ENCODE measurements at places on chromosomes 13 and 19.

DNA sequence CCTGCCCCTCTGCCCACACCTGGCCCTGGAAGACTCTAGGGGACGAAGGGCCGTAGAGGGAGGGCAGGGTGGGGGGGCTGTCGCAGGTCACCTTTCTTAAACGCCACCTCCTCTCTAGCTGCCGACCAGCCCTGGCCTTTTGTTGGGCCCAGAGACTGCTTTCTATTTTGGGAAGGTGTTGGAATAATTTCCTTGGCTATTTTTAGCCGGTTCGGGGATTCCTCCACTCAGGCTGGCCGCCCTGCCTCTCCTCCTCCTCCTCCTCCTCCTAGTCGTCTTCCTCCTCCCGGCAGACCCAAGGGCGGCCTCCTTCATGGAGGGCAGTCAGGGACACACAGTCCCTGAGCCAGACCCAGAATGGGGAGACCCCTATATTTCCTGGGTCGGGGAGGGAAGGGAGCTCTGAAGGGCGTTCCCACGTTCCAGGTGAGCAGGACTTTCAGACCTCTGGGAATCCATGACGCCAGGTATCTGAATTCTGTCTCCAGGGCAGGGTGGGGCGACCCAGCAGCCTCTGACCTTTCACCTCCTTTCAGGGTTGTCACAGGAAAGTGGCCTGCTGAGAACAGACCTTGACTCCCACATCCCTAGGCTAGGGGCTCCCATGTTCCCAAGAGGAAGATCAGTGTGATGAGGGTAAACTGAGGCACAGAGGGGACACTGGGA, 19.9 kb downstream of the GADD45B start:
- DNase-seq, result no peak

DNA sequence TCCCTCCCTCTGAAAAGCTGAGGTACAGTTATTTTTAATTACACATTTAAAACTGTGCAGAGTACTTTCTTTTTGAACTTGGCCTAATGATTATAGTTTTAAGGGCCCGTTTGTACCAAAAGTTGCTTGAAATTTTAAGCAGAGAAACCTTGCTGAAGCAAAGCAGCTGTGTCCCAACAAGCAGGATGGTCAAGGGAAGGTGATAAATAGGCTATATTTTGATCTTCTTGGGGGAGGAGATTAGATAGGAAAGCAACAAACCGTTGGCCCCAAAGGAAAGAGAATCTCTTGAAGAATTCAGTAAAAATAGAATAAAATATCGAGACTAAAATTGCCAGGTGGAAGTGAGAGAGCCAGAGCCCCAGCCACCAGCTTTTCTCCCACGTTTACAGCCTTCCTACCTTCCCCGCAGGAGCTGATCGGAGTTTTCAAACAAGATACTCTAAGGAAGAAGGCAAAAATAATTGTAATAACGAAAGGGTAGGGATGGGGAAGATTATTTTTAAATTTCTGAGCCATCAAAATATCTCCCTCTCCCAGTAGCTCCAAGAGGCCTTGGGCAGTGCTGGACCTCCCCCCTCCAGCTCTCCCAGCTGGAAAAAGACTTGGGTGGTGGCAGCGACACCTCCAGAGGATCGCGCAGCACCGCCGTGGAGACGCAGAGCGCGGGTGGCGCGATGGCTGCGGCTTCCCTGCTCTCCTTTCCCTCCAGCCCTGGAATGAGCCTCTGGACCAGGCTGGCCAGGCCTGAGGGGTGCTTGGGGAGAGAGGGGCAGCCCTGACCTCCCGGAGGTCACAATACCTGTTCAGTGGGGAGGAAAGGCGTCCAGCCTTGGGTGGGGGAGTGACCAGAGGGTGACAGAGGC, 5.8 kb downstream of the ZIC2 start:
- DNase-seq, result no peak

- peak; percentile 36 for DNase-seq
Measured at GRCh38 chr19:518598-519231, 11.4 kb downstream of the TPGS1 start.

DNA sequence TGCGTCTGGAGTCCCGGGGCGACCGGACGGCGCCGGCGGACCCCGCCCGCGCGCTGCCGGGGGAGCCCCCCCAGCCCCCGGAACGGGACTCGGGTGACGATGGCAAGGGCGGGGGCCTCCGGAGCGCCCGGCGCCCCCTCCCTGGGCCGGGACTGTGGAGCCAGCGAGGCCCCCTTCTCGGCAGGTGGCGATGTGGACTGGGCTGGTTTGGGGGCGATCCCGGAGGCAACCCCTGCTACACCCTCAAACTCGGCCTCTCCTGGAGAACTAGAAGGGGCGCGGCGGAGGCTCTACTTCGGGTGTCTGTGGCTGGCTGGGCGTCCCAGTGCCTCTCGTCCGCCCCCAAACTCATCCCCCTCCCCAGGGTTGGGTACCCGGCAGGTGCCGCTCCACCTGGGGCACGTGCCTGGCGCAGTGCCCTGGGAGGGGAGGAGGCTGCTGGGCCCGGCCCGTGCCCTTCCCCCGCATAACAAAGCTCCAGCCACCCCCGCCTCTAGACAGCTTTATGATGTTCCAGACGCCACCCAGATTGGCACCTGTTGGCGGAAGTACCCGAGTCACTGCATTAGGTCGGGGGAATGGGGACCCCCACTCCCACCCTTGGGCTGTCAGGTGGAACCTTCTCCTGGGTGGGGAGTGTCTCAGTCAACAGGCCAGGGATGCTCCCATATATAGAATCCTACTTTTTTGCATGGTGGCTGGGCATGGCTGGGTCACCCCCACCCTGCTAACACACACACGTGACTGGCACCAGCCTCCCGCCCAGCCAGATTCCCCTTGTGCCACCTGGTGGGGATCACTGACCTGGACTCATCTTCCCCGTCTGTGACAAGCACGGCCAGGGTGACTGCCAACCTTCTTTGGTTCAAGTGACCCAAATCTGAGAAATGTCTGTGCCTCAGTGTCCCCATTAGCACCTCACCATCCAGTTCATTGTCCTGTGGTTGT, 722 bp downstream of the PKN1 start:
- peak; percentile 63 for DNase-seq

DNA sequence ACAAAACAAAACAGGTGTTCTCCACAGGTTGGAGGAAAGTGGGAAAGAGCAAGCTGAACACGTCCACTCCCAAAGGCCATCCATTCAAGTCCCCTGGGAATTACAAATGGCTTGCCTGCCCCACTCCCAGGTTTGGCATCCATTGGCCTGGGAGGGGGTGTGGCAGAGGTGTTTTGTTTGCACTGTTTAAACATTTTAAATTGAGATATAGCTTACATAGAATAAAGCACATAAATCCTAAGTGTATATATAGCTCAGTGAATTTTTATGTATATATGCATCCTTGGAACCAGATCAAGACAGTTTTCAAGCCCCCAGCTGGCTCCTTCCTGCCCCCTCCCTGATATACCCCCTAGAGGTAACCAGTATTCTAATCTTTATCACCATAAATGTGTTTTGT, 12.7 kb downstream of the SLC25A42 start:
- DNase-seq, result no peak

DNA sequence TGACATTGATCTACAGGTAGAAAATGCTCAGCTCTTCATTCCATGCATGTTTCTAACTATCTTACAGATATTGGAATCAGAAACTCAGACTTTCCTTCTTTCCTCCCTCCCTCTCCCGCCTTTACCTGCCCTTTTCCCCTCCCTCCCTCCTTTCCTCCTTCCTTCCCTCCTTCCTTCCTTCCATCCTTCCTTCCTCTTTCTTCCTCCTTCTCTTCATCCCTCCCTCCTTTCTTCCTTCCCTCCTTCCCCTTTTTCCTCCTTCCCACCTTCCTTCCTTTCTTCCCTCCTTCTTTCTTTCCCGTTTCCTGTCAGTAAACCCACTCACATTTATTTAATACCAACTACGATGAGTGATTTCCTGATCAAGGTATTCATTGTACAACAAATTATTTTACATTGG, 113.4 kb upstream of the IRS2 start:
- no peak for DNase-seq

- no peak for DNase-seq
Measured at GRCh38 chr19:15323496-15324235, 8.7 kb downstream of the BRD4 start.

GRCh38 chr13:37085606-37086005, 19.9 kb downstream of the CSNK1A1L start:
- no peak for DNase-seq

GRCh38 chr13:21012841-21013681, 48.3 kb downstream of the LATS2 start:
- DNase-seq, result no peak

- DNase-seq, result no peak
Measured at GRCh38 chr19:22354665-22355064, 67.5 kb downstream of the ZNF98 start.

- no peak for DNase-seq
Measured at GRCh38 chr19:38975214-38975860, at the start of gene FBXO17. Gene FBXO17, minus strand, starts transcription at chr19:38975742. Its CDS starts 25,423 bp downstream, at chr19:38950319.

DNA sequence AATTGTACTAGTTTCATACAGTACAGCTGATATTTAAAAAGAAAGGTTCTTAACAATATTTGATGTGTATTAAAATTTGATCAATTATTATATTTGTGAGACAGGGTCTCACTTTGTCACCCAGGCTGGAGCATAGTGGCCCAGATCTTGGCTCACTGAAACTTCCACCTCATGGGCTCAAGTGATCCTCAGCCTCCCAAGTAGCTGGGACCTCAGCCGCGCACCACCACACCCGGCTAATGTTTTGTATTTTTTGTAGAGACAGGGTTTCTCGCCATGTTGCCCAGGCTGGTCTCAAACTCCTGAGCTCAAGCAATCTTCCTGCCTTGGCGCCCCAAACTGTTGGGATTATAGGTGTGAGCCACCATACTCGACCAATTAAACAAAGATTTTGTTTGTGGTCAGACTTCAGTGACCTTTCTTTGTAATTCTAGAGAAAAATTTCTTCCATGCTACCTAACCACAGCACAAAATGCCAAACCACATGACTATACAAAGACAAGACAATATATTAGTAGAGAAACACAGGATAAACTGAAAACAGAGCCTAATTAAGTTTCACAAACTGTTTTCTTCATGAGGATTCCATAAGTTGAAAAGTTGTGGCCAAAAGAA, 59.6 kb downstream of the RBM26 start:
- no peak for DNase-seq

DNA sequence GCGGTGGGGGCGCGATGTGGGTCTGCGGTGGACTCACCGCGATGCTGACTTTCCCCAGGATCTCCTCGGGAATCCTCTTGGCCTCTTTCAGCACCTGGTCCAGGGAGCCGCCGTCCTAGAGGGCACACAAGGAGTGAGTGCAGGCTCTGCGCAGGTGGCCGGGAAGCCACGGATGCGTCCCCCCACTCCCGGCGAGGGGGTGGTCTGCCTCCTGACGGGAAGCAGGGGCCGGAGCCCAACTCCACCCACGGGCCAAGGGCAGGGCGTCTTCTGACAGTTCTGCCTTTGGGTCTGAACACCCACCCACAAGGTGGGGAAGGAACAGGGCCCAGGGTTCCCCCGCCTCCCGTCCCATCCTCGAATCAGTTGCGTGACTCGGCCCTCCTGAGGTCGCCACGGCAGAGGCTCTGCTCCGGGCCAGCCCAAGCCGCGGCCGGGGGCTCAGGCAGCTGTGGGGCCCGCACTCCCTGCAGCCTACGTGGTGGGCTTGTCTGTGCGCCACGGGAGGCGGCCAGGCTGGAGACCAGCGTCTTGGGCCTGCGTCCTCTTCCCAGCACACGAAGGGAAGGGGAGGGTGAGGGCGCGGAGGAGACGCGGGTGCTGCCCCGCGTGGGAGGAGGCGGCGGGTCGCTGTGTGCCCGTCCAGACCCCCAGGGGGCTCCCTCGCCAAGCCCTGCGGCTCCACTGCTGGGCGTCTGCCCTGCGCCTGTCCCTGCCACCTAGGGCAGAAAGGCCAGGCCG, 21.4 kb downstream of the MAP2K2 start:
- no peak for DNase-seq

DNA sequence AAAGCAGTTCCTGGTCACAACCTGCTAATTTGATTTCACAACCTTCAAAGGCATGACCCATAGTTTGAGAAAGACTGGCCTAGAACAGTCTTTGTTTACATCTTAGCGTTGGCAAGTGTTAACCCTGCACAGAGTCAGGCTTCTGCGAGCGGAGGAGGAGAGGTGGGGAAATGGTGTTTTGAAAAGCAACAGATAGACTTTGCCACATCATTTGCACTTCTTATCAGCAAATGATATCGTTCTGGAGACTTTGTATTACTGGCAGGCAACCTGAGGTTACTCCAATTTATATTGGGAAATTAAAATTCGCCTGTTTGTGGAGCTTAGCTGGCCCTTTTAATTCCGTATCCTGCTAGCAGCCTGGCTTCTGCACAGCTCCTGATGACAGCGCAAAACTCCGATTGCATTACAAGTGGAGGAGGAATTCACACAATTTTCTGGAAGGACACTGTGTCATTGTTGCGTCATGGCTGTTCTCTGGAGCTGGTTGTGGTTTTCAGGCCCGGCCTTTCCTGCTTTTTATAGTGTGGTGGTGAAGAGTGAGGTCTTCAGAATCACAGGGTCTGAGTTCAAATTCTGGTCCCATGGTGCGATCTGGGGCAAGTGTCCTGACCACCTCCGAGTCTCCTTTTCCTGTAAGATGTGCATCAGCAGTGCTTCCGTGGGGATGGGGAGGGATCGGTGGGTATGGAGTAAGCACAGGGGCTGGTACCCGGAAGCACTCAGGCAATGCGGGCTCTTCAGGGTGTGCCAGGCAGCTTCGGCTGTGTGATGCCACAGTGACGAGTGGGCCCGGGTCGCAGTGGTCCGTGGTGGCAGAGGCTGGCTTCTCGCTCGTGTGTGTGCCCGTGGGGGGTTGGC, 49.1 kb upstream of the EHD2 start:
- no peak for DNase-seq

GRCh38 chr13:26821672-26822071, 61.1 kb upstream of the GPR12 start:
- no peak for DNase-seq

DNA sequence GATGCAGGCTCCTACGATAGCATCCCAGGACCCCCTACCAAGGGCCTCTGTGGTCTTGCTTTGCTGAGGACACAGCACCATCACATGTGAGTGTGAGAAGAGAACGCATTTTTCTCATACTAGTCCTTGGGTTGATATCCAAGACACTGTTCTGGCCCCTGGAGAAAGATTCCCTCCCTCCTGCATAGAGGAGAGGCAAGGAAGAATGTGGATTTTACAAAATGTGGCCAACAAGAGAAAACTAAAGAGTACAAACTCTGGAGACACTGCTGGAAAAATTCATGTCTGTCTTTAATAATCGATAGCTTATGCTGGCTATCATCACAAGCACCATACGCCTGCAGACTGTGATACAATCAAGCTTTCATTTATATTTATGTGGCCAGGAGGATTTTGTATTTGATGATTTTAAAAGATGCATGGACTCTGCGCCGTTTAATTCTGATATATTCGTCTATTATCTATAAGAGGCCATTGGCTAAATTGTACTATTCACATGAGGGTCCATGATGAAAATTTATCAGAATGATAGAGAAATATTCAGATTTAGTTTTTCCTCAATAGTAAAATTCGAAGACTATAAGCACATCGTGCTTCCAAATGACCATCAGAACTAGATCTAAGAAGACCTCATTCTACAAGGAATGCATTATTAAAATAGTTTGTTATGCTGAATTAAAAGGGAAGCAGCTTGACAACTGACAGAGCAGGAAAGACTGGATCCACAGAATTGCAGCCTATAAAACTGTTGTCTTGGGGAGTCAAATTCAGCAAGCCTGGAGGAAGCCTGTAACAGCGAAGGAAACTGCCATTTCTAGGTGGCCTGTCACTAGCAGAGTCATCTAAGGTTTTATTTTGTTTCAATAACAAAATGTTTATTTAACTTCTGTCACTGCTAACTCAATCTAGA, 578.7 kb downstream of the DIAPH3 start:
- no peak for DNase-seq
